ENCODE measurements at places on chromosomes 5 and 9.

DNA sequence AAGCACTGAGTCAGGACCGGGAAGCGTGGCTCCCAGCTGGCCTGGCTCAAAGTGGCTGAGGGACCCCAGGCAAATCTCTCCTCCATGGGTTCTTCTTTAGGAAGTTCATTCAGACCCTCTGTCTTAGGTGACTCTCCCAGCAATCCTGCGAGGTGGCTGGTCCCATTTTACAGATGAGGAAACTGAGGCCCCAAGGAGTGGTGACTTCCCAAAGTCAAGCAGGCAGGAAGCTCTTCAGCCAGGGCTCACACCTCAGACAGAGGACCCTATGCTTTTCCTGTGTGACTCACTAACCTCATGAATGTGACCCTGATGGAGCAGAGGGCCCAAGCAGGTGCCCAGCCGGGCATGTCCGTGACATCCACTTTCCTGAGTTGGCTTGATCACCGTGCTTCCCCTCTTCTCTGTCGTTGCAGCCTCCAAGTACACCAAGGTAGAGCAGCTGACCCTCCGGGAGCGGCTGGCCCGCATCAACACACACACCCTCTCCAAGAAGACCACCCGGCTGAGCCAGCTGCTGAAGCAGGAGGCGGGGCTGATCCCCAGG lies 36.5 kb downstream of the ARHGEF37 start:
- DNase-seq: no peak

GRCh38 chr5:159911349-159911748 lies 4.9 kb upstream of the ADRA1B start:
- no peak for DNase-seq

DNA sequence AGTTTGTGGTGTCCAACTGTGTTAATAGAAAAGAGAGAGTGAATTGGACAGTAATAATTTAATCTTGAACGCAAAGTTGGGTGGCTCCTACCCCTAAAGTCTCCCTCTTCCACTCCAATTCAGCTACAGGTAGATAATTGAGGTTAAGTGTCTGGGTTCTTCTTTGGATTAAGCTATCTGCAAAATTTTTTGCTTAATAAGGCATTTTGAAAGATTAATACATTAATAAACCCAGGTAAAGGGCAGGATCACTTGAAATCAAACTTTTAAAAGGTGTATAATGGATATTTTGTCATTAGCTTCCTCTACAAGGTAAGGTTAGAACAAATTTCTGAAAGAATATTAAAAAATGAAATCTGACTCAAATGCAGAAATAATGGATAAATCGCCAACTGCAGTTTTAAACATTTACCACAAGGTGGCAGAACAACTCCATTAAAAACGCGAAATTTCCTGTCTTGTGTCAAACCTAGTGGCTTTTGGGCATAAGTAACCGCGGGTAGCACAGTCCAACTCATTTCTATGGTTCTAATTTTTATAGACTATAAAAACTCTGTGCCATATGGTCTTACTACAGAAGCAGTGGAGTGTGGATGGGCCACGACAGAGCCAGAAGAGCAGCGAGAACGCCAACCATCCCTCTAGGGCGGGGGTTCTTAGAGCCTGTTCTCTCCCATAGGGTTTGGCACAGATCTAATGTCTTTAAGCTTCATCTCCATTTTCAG lies 276.5 kb downstream of the ARHGEF28 start:
- DNase-seq: no peak

DNA sequence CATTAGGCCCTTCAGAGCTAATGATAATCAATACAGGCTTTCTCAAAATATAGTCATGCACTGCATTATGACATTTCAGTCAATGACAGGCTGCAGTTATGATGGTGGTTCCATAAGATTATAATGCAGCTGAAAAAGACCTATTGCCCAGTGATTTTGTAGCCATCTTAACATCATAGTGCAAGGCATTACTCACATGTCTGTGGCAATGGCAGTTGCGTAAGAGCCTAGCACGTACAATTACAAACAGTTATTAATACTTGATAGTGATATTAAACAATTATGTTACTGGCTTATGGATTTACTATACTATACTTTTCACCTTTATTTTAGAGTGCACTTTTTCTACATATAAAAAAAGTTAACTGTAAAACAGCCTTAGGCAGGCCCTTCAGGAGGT lies 214.8 kb downstream of the ISL1 start:
- DNase-seq: no peak

GRCh38 chr5:168962306-168962705 lies 338.6 kb downstream of the SLIT3 start:
- no peak for DNase-seq

GRCh38 chr9:135414293-135414692 lies 65.3 kb upstream of the PPP1R26 start:
- no peak for DNase-seq

DNA sequence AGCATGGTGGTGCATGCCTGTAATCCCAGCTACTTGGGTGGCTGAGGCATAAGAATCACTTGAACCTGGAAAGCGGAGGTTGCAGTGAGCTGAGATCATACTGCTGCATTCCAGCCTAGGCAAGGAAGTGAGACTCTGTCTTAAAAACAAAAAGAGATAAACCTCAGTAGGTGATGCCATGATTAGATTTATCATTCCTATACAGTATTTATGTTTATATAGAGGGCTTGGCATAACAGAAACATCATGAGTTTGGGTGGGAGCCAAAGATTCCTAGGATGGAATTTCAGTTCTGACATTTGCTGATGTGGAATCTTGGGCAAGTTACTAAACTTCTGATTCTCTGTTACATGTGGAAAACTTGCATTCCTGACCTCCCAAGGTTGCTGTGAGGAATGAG lies 22.3 kb downstream of the RFK start:
- DNase-seq: no peak

DNA sequence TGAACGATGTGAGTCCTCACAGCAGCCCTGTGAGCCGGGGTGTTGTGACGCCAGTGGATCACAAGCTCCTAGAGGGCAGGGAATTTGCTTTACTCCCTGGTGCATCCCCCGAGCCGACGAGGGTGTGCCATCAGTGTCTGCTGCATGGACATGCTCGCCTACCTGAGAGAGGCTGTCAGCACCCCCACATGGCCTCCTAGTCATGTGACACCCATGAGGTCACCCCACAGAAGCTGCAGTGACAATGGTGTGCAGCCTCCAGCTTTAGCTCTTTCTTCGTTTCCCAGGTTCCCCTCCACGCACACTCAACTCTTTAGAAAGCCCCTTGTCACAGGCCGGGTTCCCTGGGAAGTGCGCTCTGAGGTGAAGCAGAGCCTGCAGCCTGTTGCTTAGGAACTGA lies 19.8 kb upstream of the GABBR2 start:
- DNase-seq: no peak

DNA sequence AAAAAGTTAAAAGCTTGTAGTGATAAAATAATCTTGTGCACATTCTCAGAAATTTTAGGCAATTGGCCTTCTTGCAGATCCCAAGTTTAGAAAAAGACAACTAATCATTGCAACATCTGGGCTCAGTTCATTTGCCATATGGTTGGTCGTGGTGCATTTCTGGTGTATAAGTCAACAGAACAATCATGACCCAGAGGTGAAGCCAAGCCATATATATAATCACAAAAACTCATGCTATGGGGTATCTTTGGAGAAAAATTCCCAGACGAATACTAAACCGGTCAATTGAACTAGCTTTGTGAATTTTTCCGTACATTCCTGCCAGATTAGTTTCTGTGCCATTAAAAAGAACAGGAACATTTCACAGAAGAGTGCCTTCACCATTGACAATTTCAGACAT lies 50.3 kb downstream of the FYB1 start:
- DNase-seq: no peak

DNA sequence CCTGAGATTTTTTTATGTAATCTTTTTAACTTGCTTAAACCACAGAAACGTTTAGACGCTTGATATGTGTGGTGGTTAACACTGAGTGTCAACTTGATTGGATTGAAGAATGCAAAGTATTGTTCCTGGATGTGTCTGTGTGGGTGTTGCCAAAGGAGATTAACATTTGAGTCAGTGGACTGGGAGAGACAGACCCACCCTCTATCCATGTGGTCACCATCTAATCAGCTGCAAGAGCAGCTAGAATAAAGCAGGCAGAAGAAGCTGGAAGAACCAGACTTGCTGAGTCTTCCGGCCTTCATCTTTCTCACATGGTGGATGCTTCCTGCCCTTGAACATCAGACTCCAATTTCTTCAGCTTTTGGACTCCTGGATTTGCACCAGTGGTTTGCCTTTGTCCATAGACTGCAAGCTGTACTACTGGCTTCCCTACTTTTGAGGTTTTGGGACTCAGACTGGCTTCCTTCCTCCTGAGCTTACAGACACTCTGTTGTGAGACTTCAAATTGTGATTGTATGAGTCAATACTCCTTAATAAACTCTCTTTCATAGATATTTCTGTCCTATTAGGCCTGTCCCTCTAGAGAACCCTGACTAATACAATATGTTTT lies 816.0 kb upstream of the CDH9 start:
- no peak for DNase-seq

GRCh38 chr5:68239487-68239886 lies 23.9 kb downstream of the PIK3R1 start:
- peak; percentile 66 for DNase-seq

DNA sequence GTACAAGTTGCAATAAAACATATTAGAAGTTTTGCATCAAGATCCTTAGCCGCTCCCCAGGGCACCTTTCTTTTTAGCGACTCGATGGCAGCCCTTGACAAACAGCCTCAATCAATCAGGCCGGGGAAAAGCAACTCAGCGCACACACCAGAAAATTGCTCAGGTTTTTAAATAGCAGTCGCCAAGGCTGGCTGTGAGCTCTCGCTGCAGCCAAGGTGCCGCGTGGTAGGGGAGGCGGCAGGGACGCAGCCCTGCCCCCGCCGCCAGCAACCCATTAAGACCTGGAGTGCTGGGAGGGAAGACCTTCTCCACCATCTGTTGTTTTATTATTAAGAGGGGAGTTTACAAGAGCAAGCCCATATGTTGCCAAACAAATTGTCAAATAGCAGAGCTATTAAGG lies 22.6 kb downstream of the ASS1 start:
- DNase-seq: no peak

DNA sequence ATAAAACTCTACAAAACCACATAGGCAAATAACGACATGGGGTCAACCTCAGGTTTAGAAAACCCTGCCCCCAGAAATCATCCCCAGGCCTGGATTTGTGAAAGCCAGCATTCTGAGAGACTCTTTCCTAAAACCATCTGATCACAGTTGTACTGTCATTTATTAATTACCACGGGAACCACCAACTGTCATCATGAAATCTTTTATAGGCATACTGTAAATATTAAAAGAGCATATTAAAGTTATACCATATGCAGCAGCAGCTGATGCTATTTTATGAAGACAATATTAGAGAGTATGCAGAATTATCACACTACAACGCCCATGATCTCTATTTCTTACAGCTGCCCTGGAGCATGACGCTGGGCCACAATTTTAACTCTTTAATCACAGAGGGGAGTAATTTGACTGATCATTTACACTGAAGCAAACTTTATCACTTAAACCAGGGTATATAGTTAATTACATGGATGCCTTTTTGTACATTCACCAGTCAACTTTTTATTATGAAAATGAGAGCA lies 9.0 kb upstream of the ZDHHC21 start:
- no peak for DNase-seq

DNA sequence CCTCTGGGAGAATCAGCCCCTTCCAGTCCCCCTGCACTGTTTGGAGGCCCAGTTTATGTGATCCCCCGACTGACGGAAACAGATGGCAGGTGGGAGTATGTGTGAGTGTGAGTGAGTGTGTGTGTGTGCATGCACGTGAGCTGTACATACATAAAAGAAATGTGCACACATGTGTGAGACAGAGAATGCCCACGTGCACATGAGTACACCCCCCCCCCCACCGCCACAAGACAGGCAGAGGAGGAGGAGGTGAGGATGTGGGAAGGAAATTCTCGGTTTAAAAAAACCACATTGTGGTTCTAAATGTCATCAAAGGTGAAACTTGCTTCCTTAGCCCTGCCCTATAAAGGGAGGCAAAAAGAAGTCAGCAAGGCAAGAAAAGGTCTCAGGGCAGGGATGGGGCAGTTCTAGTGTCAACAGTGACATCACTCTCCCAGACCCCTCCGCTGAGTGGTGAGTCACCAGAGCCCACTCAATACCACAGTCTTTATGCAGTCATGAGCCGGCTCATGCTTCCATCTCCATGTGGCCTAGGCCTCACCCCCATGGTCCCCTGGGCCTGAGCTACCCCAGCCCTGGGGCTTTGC lies 79.2 kb upstream of the HSPA9 start:
- DNase-seq: peak; percentile 61

DNA sequence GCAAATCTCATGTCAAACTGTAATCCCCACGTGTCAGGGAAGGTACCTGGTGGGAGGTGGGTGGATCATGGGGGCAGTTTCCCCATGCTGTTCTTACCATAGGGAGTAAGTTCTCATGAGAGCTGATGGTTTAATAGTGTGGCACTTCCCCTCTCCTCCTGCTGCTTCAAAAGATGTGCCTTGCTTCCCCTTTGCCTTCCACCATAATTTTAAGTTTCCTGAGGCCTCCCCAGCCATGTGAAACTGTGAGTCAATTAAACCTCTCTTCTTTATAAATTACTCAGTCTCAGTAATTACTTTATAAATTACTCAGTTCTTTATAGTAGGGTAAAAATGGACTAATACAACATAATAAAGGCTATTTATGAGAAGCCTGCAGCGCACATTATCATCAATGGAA lies 7.1 kb upstream of the CNTRL start:
- DNase-seq: no peak

- no peak for DNase-seq
These were observed 61.7 kb upstream of the LIFR start for GRCh38 chr5:38618154-38618553.

- no peak for DNase-seq
These were observed 7.1 kb downstream of the ACTL7A start for GRCh38 chr9:108869092-108869725.

DNA sequence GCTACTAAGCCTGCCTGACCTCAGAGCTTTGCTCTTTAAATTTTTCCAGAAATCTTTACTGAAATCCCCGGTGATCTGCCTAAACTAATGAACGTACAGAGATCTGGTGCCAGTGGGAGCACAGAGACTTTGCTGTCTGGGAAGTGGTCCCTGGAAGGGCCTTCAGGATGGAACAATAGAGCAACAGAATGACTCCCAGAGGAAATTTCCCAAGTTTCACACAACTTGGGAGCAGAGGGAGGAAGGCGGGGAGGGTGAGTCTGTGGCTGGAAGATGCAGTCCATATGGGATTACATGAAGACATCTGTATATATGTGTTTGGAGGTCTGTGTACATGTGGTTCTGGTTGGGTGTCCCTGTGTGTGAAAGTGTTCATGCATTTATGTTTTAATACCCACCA lies 638.3 kb downstream of the CCDC171 start:
- DNase-seq: no peak

DNA sequence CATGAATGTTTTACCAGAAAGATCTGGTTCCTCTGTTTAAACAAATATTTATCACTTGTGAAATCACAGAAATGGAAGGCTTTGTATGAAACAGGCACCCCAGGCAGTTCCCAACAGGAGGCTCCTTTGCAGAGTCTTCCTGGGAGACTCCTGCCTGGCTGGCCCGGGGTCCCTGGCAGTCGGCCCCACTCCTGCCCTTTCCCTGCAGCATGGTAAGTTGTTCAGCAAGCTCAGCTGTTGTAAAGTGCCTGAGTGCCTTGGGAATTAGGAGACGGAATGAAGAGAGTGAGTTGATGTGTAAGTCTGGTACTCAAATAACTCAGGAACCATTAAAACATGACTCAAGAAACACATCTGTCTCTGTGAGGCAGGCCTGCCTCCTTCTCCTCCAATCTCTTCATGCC lies 17.5 kb upstream of the LHFPL2 start:
- no peak for DNase-seq

Data from stimulated activated CD4-positive, alpha-beta T cell treated with anti-CD3 and anti-CD28 coated beads, Interleukin-12 subunit alpha, Interleukin-12 subunit beta, amount 100 ng/mL, for 4 hours (primary cell).